NCI-H1092 (cell line): ENCODE measurements at places on chromosomes 7 and 10.
A peak's percentile ranks its signal among the peaks of the same experiment; 100 is the strongest.

GRCh38 chr10:49610114-49610457 is at the start of gene SLC18A3:
SLC18A3 (plus strand) TSS chr10:49610310; CDS start chr10:49610741, 431 bp downstream.
- no peak for DNase-seq

DNA sequence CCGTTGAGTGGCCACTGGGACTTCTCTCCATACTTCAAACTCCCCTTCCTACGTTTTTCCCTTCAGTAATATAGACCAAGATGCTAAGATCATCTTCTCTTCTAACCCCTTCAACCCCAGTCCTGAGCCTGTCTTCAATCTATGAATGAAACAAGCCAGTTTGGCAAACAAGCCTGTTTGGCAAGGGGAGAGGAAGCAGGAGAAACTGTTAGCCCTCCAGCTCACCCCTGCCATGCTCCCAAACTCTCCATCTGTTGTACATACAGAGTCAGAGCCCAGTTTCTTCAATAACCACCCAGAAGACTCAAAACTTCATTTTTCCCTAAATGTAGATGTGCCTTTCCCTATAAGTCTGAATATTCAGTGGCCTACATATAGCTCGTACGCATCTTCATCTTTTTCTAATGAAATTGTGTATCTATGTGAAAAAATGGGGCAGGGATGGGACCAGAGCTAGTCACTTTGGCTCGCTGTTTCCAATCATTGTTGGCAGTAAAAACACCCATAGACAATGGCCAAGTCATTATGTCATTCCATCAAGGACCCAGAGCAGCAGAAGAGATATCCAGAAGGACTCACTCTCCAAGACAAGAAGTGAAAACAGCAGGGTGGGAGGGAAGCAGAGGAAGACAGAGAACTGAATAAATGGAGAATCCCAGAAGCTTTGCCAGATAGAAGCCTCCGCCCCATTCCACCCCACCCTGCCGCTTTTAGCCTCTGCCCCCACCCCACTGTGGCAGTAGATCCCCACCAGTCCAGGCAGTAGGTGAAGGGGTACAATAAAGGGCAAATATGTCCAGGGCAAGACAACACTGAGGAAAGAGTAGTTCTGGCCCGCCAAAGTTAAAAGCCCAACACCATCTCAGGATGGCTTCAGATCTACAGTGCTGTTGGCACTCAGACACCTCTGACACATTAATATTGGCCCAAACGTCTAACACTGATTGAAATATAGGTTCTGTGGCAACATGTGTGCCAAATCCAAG is 87.3 kb downstream of the DOCK4 start:
- no peak for DNase-seq

- DNase-seq = no peak
Measured at GRCh38 chr7:93804726-93805125, 85.8 kb downstream of the TFPI2 start.

- no peak for DNase-seq
Measured at GRCh38 chr7:92279396-92280031, 33.7 kb downstream of the ANKIB1 start.

GRCh38 chr7:97179454-97180104 is 62.1 kb downstream of the SDHAF3 start:
- DNase-seq = peak; percentile 10

DNA sequence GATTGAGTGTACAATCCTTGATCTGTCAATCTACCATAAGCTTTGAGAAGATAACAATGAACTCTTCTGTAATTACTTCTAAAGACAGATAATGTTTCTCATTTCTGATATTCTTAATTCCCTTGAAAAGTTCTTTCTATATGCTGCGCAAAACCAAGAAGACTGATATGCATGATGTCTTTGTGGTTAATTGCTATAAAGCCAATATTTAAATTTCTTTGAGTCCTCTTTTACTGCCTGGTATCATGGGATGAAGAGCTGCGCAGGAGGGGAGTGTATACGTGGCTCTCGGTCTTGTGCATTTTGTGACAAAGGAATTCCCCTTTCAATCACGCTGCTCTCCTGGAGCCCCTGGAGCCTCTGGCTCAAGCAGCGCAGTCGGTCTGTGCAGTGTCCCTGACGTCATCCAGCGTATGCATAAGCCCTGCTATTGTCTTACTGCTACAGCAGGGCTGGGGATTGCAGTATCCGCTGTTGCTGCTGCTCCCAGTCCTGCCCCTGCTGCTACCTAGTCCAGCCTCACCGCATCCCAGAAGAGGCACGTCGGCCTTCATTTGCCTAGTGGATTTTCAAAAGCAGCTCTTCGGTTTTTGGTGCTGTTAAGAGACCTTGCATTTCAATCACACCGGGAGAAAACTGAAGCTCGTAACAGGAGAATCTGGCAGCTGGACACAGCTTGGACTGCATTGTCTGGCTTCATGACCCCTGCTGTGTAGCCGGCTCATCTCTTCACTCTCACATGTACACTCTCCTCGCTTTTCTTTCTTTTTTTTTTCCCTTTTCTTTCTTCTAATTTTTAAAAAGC is 66.7 kb downstream of the ST7 start:
- DNase-seq = peak; percentile 96

DNA sequence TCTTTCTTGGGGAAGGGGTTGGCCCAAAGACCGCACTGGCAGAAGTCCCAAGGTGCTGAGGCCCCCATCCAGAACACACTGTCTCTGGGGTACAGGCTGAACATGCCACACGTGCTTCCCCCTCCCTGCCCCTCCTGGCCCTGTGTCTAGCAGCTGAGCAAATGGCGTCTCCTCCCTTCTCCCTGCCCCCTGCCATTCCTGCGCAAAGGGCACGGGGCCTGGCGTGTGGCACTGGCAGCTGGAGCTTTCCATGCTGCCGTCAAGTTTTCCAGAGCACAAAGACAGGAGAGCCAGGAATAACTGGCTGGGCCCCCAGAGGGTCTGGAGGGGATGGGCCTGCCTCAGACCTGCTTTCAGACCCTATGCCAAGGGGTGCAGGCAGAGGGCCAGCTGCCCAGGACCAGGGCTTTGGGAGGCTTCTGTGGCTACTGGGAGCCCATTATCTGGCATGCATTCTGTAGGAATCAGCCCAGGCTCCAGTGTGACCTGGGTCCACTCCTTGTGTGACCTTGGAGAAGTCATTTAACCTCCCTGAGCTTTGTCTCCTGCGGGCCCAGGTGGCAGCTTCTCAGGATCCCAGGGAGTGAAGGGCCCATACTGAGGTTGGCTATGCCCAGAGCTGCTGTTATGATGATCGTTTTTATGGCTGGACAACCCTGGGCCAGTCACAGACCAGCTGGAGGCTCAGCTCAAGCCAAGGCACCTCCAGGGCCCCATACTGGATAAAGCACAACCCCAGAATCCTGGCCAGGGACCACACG is 710 bp upstream of the LDB3 start:
- DNase-seq = no peak

DNA sequence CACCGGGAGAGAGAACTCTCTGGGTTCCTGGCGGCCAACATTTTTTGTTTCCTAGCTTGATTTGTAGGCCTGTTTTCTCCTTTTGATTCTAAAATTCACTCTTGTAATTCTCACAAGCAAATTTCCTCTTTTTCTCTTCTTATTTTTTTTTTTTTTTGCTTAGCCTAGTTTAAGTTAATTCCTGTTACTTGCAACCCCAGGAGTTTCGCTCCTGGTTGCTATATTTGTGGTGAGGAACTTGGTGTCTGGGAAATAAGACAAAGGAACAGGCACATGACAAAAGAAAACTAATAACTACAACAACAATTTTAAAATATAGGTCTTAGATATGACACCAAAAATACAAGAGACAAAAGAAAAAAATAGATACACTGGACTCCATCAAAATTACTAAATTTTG is 6.7 kb downstream of the AOAH start:
- no peak for DNase-seq

DNA sequence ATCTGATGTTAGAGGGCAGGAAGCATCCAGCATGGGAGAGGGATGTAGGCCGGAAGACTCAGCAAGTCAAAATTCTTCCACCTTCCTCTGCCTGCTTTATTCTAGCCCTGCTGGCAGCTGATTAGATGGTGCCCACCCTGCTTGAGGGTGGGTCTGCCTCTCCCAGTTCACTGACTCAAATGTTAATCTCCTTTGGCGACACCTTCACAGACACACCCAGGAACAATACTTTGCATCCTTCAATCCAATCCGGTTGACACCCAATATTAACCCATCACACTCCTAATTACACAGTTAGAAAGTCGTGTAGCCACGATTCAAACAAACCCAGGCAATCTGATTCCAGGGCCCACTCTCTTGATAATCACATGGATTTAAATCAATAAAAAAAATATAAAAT is 433.9 kb upstream of the LRGUK start:
- DNase-seq = no peak

DNA sequence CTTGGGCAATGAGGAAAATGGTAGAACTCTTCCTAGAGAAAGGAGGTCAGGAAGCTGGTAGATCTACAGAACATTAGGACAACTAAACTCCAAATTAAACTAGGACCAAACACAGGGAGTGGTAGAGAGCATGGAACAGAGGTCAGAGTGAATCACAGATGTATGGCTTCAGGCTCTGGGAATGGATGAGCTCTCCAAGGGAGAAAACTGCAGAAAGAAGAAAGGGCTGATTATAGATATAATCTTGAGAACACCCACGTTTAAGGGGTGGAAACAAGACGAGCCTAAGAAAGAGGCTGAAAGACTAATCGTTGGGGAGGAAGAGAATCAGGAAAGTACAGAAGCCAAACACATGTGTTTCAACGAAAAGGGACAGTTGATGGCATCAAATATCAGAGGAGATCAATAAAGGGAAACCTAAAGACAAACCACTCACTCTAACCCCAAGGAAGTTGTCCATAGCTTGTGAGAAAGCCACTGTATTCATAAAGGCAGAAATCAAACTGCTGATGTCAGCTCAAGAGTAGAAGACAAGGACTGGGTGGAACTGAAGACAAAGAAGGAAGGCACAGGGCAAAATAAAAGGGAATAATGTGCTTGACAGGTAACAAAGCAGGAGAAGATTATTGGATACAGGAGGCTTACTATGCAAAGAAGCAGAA is 41.4 kb downstream of the NUDCD3 start:
- no peak for DNase-seq

DNA sequence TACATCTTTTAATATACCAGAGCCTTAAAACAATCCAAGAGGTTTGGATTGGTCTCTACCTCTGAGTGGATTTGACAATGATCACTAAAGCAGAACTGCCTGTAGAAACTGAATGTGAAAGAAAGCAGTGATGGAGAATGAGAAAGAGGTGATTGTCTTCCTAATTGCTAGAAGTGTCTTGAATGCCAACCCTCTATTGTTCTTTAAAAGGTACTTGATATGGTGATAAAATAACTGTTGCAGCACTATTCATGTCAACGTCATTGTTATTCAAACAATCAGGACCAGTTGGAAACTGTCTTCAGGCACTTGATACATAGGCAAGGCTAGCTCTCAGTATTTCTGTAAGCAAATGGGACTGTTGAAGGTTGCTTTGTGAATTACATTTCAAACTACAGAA is 47.9 kb upstream of the ITPRID1 start:
- DNase-seq = no peak

- no peak for DNase-seq
Measured at GRCh38 chr10:18340496-18341051, 200.3 kb downstream of the CACNB2 start.

DNA sequence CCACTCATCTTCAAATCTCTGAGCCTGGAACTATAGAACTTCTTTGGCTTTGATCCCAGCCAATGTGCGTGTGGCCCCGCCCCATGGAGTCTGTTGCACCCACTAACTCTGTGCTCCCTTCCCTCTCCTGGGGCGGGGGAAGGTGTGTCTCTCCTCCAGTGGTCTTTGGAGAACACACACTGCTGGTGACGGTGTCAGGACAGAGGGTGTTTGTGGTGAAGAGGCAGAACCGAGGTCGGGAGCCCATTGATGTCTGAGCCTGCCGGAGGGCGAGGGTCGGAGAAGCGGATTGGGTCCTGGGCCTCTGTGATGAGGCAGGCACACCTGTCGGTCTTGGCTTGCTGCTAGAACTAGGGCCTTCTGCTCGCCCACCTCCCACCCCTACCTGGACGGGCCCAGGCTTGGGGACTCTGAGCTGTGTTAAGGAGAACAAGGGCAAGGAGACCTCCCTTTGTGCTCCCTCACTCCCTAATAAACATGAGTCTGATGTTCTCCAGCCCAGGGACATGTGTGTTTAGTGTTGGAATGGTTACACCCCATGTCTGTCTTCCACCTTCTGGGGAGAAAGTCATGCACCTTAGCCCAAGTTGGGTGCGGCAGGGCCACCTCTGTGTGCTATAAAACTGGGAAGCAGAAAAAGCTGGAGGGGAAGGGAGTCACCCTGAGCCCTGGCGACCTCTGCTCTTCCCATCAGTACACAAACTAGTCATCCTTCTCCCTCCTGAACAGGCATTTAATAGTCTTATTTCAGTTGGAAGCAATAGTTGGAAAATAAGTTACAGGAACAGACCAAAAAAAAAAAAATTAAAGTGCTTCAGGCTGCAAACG is 4.6 kb downstream of the TRAPPC14 start:
- no peak for DNase-seq

DNA sequence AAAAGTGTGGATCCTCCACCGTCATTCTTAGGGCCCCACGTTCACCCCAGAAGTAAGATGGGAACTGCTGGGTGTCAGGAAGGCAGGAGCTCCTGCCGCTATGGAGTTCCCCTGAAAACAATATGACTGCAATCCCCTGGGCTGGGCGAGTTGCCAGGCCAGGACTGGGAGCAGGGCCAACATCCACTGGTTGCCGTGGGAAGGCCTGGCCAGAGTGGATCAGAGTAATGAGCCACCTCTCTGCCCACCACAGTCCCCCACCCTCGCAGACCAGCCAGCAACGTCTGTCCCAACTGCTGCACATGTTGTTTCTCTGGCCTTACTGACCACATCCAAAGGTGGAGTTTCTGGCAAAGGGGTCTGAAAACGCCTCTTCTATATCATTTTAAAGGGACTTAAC is 86.6 kb downstream of the STRA8 start:
- peak; percentile 91 for DNase-seq
